ENCODE measurements at places on chromosomes 6 and 20. TPM values are rescaled to one million over a fixed set of nuclear protein-coding genes. Genes with fewer than 3 reads are reported as not detected.

COL9A1 gene
- total RNA-seq = 0.37 TPM

DNA sequence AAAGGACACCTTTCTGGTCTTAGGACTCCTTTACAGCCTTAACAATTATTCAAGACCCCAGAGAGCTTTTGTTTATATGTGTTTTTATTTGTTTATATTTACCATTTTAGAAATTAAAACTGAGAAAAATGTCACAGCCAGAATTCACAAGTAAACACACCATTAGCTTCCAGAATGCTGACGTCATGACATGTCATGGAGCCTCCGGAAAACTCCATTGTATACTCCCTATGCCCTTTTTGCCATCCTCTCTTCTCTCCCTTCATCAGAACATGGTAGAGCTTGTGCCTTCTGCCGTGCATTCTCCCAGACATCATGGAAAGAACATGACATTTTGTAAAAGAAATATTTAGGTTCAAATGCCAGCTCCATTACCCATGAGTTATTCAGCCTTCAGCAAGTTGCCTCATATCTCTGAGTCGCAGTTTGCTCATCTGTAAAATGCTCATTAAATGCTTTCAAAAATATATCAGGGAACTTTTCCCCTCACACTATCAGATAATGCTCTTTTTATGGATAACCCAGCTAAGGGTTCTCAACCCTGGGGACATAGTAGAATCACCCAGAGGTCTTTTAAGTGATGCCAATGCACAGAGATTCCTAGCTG lies 27.8 kb downstream of the TNFAIP3 start:
- no peak for DNase-seq

- no peak for DNase-seq
Observed at GRCh38 chr6:75116946-75117345, 88.9 kb downstream of the COL12A1 start.

FNDC1 gene
- total RNA-seq = 0.63 TPM

PDRG1 gene
- total RNA-seq = 9.6 TPM

DNA sequence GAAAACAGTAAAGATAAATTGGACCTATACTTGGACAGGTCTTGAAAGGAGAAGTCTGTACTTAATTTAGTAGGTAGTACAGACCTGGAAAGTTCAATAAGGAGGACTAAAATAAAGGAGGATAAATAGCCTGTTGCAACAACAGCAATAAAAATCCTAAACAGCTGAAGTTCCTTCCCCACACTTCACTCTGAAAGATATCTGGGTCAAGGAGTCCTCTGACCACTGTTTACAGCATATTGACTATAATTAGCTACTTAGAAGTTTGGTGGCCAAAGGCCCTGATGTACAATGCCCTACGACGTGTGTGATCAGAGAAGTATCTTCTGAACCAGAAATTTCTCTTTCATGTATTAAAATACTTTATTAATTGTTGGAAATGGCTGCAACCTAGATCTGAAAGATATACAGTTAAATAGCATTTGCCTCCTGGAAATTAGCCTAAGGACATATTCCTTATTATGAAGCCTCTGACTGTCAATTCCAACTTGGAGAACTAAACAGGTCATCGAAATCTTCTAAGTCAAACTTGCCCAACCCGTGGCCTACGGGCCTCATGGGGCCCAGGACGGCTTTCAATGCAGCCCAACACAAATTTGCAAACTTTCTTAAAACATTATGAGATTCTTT lies 82.8 kb downstream of the KIF13A start:
- no peak for DNase-seq
